ENCODE measurements at places on chromosomes 13 and 19.

GRCh38 chr19:46475986-46476385 is 4.6 kb upstream of the PNMA8A start:
- no peak for DNase-seq

GRCh38 chr13:90003566-90003965 is 1343.9 kb upstream of the MIR17HG start:
- DNase-seq = no peak

- no peak for DNase-seq
These were observed 1617.1 kb downstream of the PCDH9 start for GRCh38 chr13:65613004-65613403.

GRCh38 chr19:32307591-32307990 is 37.8 kb upstream of the ZNF507 start:
- DNase-seq = no peak

DNA sequence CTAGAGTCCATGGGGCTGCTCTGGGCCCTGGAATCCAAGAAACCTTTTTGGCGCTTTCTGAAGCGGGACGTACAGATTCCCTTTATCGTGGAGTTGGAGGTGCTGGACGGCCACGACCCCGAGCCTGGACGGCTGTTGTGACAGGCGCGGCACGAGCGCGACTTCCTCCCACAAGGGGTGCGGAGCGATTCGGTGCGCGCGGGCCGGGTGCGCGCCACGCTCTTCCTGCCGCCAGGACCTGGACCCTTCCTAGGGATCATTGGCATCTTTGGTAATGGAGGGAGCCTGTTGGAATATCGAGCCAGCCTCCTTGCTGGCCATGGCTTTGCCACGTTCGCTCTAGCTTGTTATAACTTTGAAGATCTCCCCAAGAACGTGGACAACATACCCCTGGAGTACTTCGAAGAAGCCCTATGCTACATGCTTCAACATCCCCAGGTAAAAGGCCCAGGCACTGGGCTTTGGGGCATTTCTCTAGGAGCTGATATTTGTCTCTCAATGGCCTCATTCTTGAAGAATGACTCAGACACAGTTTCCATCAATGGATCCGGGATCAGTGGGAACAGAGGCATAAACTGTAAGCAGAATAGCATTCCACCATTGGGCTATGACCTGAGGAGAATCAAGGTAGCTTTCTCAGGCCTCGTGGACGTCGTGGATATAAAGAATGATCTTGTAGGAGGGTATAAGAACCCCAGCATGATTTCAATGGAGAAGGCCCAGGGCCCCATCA is 3.5 kb upstream of the ZFP82 start:
- DNase-seq = no peak

DNA sequence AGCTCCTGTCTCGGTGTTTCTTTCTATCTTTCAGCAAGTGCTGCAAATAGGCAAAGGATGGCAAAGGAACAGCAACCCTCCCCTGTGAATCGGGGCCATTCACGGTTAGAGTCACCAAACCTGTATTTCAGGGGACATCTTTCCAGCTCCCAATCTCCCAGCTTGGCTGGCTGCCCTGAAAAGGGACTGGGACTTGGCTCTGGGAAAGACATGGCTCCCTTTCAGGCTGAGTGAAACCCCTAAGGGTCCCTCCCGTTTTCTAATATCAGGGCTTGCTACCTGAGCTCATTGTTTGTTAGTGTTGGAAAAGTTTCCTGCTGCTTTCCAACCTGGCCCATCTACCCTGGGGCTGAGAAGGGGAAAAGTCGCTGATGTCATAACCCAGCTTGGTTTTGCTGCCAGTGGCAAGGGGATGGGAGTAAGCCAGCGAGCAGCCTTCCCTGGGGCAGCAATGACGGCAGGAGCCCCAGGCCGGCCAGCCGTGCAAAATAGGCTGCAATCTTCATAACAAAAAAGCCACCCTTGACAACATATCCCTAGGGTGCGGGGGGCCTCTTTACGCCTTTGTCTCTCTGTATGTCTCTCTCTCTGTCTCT is 29.9 kb downstream of the SERP2 start:
- DNase-seq = no peak

DNA sequence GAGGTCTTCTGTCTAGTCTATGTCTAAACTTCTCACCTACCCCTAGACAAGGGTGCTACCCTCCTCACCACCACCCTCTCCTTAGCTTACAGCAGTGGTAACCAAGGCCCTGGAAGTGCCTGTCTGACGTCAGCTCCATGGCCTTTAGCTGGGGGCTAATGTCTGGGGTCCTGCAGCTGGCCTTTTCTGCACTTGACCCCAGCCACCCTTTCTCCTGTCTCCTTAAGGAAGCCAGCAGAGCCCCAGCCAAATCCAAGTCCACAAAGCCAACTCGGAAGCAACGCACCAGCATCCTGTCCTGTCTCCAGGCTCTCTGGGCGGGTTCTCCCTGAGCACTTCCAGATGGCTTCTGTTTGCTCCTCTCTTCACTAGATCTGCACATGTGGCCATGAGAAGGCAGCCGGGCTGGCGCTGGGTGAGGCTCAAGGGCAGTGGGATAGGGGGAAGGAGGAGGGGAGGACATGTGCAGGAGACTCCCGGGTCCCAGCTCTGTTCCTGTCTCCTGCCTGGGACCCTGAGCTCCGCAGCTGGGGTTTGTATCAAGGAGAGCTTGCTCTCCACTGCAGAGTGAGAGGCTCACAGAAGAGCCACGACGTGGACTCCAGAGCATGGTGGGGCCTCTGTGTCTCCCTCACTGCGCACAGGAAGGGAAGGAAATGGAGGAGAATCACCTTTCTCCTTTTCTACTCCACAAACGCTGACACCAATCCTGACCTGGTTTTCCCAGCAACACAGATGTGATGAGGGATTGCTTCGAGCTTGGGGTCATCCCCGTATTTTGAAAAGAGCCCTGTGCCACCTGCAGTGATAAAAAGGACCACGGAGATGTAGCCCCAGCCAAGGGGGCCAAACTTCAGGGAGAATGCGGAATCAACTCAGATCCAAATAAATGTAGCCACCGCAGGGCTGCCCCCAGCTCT is 204.2 kb downstream of the USP12 start:
- DNase-seq = no peak

- DNase-seq = no peak
These were observed 1363.5 kb upstream of the PCDH20 start for GRCh38 chr13:62779161-62779560.

DNA sequence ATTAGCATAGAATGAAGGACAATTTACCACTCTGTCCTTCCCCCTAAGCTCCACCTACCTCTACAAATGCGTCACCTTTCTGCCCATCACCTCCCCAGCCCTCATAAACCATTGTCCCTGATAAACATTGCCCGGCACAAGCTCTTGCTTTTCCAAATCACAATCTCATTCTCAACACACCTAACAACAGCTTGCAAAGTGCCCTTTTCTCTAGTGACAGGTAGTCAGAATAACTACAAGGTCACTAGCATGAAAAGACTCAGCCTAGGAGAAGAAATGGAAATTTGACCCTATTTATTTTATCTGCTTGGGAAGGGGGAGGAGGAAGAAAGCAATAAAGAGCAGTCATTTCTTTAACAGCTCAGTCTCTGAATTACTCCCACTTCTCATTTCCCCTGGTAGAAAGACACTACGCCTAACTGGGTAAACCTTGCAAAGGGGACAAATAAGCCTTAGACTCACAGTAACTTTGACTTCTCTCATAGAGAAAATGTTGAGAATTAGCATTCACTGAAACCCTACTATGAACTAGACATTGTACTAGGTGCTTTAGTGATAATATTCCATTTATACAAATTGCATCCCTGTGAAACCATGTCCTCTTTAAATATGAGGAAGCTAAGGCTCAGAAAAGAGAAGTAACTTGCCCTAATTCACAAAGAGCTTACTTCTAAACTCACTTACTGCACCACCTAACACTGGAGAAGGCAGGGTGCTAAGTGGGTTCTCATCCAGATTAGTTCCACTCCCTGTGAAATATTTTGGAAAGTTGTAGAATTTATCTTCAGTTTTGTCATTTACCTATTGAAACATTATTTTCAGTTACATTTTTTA is 116.2 kb upstream of the FNDC3A start:
- DNase-seq = no peak

DNA sequence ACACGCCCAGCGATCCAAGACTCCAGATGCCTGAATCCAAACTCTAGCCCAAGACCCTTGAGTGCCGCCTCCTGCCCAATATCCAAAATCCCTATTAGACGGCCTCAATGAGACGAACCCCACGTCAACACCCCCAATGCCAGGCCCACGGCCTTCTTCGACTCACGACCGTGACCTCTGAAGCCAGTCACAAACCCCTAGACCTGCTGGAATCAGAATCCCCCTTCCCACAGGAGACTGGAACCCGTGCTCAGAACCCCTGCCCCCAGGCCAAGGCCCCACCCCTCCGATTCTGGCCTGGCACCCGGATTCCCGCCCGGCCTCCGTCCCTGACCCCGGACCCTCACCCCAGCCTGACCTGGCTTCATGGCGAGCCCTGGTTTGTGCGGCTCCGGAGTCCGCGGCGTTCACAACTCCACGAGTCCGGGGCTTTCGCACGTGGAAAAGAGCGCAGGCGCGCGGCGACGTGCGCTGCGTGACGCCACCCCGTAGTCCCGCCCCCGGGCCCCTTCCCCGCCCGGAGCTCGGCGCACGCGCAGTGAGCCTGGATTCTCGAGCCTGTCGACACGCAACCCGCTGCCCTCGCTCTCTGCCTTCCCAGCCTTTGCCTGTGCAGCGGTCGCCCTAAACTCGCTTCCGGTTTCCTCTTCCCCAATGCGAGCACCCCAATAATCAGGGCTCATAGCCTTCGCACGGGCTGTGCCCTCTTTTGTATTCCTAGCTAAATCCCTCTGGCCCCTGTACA is at the start of gene FBL:
TSS of gene FBL (minus strand) at position 447 of the 745 bp plus-strand sequence. CDS start at position 368, 79 bp downstream.
- DNase-seq = peak; percentile 94

DNA sequence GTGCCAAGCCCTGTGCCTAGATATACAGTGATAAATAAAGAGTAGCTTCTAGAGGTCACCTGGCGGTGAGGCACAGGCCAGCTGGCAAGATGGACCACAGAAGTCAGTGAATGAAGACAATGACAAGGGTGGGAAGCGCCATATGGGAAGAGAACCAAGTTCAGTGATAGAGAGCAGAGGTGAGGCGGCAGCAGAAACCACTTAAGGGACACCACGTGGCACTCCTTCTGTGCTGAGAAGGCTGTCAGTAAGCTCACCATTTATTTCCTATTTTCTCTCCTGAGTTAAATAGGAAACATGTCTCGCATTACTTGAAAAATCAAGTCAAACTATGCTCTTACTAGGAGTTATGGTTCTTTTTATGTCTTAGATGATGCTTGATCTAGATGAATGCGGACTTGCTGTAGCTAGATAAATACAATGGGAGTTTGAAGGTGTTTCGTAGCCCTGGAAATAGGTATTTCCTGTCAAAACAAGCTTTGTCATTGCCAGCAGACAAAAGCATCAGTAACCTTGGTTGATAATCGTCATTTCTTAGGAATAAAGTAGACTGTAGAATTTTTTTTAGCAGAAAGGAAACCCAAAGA is 17.8 kb downstream of the ALOX5AP start:
- DNase-seq = no peak
